Regular cardiac myocyte (primary cell): ENCODE measurements at places on chromosomes 6 and 20. TPM values are rescaled to one million over a fixed set of nuclear protein-coding genes. Genes with fewer than 3 reads are reported as not detected.

SLC26A8 gene
- not detected in 2 replicates for total RNA-seq

MAS1 gene
- under 0.01 TPM in 2 replicates for total RNA-seq

SGK2 gene
- 0.28 TPM in 1 of 2 replicates, not detected in the other for total RNA-seq

CPNE5 gene
- under 0.01 TPM in 1 of 2 replicates, not detected in the other for total RNA-seq

C6orf58 gene
- total RNA-seq = 0.19 TPM in 1 of 2 replicates, not detected in the other

PTCRA gene
- 0.19 TPM in 1 of 2 replicates, not detected in the other for total RNA-seq

RAD21L1 gene
- 0.19 TPM in 1 of 2 replicates, not detected in the other for total RNA-seq

FAM162B gene
- total RNA-seq = 19.9 and 23.7 TPM in 2 replicates

LIN28B gene
- total RNA-seq = not detected in 2 replicates

MOG gene
- total RNA-seq = not detected in 2 replicates

SLC4A11 gene
- total RNA-seq = 0.38 and 0.85 TPM in 2 replicates

DXO gene
- total RNA-seq = 11.9 and 14.7 TPM in 2 replicates

TRERF1 gene
- 2.0 and 2.9 TPM in 2 replicates for total RNA-seq

PRND gene
- total RNA-seq = not detected in 2 replicates

FOXC1 gene
- 2.3 and 2.8 TPM in 2 replicates for total RNA-seq

OPN5 gene
- not detected in 2 replicates for total RNA-seq

CCN6 gene
- not detected in 2 replicates for total RNA-seq

TPX2 gene
- total RNA-seq = 17.5 and 86.1 TPM in 2 replicates

RBPJL gene
- not detected in 2 replicates for total RNA-seq

CAPN11 gene
- total RNA-seq = under 0.01 TPM in 1 of 2 replicates, not detected in the other

XKR7 gene
- total RNA-seq = under 0.01 TPM in 1 of 2 replicates, not detected in the other

CCDC170 gene
- 0.19 and 0.56 TPM in 2 replicates for total RNA-seq

NINL gene
- total RNA-seq = 3.1 and 10.1 TPM in 2 replicates

KHDC3L gene
- not detected in 2 replicates for total RNA-seq

ESR1 gene
- 0.77 and 1.1 TPM in 2 replicates for total RNA-seq

CPXM1 gene
- total RNA-seq = 0.19 and 0.28 TPM in 2 replicates

OXT gene
- not detected in 2 replicates for total RNA-seq

TMEM170B gene
- total RNA-seq = 0.58 and 1.7 TPM in 2 replicates

FAM184A gene
- 0.19 and 0.85 TPM in 2 replicates for total RNA-seq

OLIG3 gene
- not detected in 2 replicates for total RNA-seq

ME1 gene
- total RNA-seq = 9.9 and 11.3 TPM in 2 replicates

COL10A1 gene
- total RNA-seq = under 0.01 TPM in 1 of 2 replicates, not detected in the other

BPI gene
- total RNA-seq = 0.28 TPM in 1 of 2 replicates, not detected in the other

PLN gene
- total RNA-seq = 0.19 and 3.1 TPM in 2 replicates

RHAG gene
- total RNA-seq = not detected in 2 replicates

SLC22A1 gene
- under 0.01 and 0.38 TPM in 2 replicates for total RNA-seq

MMP24OS gene
- total RNA-seq = 8.6 and 37.5 TPM in 2 replicates

CDH26 gene
- under 0.01 and 0.28 TPM in 2 replicates for total RNA-seq

EEF1A2 gene
- 0.38 and 5.4 TPM in 2 replicates for total RNA-seq

EYS gene
- under 0.01 TPM in 2 replicates for total RNA-seq

CST1 gene
- 13.2 and 29.3 TPM in 2 replicates for total RNA-seq

CRISP3 gene
- total RNA-seq = not detected in 2 replicates

BMP2 gene
- total RNA-seq = 4.8 and 6.7 TPM in 2 replicates

SLC17A5 gene
- total RNA-seq = 32.2 and 85.1 TPM in 2 replicates

SH3BGRL2 gene
- 2.1 and 3.7 TPM in 2 replicates for total RNA-seq

MUC22 gene
- not detected in 2 replicates for total RNA-seq

MEP1A gene
- not detected in 2 replicates for total RNA-seq

SRSF12 gene
- total RNA-seq = under 0.01 and 0.28 TPM in 2 replicates

DEFB132 gene
- not detected in 2 replicates for total RNA-seq

RBM24 gene
- total RNA-seq = 5.6 and 8.2 TPM in 2 replicates

RTEL1 gene
- total RNA-seq = 6.2 and 13.8 TPM in 2 replicates

EGFL8 gene
- 0.58 and 1.4 TPM in 2 replicates for total RNA-seq

CCM2L gene
- under 0.01 TPM in 1 of 2 replicates, not detected in the other for total RNA-seq

COL9A3 gene
- total RNA-seq = under 0.01 and 0.19 TPM in 2 replicates

HTR1E gene
- total RNA-seq = not detected in 2 replicates

RIPK1 gene
- 21.7 and 23.6 TPM in 2 replicates for total RNA-seq

LGSN gene
- total RNA-seq = under 0.01 TPM in 1 of 2 replicates, not detected in the other
